Heart left ventricle (tissue), 16 donors: ENCODE measurements at places on chromosomes 16 and 17.
A peak's percentile ranks its signal among the peaks of the same experiment; 100 is the strongest.

DNA sequence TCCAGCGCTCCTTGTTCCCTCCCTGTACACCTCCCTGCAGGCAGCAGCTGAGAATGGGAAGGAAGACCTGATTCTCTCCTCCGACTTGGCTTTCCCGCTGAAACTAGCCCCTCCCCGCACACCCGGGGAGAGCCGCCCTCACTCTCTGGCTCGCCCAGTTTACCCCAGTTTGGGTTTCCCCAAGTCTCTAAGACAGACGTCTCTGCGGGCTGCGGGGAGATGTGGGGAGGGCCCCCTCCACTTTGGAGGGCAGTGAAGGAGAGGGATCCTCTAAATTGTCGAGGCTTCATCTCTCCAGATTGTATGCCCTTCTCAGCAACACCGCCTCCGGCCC lies 797 bp downstream of the GRB7 start:
- DNase-seq: no peak

DNA sequence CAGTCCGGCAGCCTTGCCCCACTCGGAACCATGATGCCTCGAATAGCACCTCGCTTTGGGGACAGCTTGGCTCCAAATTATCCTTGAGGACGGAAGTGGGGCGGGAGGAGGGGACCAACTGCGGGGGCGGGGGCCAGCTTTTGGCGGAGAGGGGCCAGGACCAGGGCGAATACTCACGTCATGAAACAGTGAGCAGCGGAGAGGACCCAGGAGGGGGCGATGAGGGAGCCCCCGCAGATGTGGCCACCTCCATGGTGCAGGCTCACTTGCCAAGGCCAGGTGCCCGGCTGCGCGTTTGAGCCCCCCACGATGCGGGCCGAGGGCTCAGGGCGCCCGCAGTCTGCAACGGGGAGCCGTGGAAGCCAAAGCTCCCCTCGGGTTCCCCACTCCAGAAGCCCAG lies 970 bp downstream of the PRSS36 start:
- no peak for DNase-seq

DNA sequence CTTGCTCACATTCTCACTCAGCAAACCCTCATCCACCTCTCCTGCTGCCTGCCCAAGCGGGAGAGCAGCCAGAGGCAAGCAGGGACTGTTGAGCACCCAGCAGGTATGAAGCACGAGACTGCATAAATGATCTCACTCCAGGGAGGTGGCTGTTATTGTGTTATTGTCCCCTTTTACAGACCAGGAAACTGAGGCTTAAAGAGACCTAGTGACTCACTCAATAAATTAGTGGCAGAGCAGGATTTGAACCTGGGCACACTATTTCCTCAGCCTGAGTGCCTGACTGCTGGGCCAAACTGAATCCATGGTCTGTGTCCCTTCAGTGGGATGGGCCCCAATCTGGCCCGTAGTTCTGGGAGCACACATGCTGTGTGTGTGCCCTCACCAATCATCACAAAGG lies 12.3 kb upstream of the MAP2K3 start:
- no peak for DNase-seq

DNA sequence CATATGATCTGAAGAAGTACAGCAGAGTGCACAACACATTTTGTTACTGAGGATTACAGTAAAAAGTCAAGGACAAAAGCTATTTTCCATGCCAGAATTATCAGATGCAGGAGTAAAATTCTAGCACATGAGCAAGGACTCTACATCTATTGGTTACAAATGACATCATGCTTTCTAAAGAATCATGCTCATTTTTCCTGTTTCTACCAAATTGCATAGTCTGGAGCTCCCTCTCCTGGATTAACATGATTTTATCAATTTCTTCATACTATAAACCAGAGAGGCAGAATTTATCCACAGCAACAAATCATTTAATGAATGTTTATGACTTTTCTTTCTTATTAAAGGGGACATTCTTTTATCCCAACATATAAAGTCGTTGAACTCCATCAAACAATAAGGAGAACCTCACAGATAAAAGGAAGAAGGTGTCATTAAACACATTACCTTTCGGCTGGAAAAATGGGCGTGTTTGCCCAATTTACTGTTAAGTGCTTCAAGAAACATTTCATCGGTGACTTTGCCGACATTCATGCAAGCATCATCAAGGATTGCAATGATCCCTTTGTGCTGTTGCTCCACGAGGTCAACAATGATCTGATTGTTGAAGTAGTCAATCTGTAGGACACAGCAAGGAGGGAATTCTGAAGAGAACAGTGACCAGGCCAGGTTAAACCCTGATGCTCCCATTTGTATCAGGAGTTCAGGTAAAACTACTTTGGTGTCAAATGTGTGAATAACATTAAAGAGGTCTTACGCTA lies 121.7 kb downstream of the MYO1D start:
- no peak for DNase-seq

DNA sequence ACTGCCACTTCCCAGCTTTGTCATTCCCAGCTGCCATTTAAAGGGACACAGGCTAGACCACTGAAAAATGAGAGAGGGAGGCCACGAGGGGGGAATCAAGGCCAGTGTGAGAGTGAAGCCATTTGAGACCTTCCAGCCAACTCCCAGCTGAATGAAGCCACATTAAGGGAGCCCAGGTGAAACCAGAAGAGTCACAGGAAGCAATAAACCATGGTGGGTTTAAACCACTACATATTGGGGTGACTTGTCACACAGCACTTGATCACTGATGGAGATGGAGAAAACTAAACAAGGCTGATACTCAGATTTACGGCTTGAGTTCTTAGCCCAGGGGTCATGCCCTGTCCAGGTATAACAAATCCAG lies 2.8 kb upstream of the NUBP1 start:
- DNase-seq: no peak

GRCh38 chr17:63714550-63715277 lies 14.8 kb upstream of the LIMD2 start:
- peak; percentile 60 for DNase-seq

DNA sequence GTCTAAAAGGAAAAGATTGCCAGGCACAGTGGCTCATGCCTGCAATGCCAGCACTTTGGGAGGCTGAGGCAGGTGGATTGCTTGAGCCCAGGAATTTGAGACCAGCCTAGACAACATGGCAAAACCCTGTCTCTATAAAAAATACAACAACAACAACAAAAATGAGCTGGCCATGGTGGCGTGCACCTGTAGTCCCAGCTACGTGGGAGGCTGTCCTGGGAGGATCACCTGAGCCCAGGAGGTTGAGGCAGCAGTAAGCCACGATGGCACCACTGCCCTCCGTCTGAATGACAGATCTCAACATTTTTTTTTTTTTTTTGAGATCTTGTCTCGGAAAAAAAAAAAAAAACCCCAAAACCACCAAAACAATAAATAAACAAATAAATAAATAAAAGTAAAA lies 28.1 kb upstream of the ATP2A3 start:
- DNase-seq: no peak

DNA sequence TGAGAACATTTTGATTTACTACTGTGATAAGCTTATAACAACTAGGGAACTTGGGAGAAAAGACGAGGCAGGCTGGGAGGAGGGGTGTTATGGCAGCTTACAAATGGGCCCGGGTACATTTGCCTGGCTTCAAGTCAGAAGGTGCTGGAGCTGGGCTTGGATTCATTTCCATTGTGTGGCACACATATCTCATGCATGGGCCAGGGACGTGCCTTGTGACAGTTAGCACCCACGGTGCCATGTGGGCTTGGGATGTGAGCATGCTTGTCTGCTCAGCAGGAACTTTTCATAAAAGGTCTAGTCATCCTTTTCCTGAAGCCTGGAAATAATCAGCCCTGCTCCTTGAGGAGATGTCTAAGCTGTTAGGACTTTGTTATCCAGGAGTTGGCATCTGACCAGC lies 572.2 kb downstream of the CDH13 start:
- DNase-seq: no peak

GRCh38 chr17:72723711-72724110 lies 368.8 kb downstream of the SLC39A11 start:
- no peak for DNase-seq

DNA sequence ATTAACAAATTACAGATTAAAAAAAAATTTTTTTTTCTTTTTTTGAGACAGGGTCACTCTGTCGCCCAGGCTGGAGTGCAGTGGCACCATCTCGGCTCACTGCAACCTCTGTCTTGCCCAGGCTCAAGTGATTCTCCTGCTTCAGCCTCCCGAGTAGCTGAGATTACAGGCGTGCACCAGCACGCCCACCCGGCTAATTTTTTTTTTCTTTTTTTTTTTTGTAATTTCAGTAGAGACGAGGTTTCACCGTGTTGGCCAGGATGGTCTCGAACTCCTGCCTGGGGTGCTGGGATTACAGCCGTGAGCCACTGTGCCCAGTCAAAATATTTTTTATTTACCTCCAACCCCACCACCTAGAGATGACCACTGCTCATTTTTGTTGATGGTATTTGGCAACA lies 25.5 kb downstream of the ACTG1 start:
- DNase-seq: no peak

GRCh38 chr17:59634632-59635541 lies 15.2 kb downstream of the CLTC start:
- DNase-seq: no peak

DNA sequence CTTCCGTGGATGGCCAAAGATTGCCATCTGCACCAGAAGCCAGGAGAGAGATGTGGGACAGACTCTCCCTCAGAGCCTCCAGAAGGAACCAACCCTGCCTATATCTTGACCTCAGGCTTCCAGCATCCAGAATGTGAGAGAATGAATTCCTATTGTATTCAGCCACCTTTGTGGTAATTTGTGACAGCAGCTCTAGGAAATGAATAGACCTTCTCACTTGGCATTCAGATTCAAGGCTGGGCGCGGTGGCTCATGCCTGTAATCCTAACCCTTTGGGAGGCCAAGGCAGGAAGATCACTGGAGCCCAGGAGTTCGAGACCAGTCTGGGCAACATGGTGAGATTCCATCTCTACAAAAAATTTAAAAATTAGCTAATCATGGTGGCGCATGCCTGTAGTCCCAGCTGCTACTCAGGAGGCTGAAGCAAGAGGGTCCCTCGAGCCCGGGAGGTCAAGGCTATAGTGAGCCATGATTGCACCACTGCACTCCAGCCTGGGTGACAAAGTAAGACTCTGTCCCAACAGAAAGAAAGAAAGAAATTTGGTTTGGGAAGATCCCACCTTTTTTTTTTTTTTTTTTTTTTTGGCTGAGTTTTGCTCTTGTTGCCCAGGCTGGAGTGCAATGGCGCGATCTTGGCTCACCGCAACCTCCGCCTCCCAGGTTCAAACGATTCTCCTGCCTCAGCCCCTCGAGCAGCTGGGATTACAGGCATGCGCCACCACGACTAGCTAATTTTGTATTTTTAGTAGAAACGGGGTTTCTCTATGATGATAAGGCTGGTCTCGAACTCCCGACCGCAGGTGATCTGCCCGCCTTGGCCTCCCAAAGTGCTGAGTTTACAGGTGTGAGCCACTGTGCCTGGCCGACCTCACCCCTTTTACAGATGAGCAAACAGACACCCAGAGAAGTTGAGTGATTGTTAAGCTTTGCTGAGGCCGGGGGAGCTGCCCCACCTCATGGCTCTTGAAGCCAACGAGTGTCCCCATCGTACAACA lies 4.3 kb upstream of the CPSF4L start:
- no peak for DNase-seq

DNA sequence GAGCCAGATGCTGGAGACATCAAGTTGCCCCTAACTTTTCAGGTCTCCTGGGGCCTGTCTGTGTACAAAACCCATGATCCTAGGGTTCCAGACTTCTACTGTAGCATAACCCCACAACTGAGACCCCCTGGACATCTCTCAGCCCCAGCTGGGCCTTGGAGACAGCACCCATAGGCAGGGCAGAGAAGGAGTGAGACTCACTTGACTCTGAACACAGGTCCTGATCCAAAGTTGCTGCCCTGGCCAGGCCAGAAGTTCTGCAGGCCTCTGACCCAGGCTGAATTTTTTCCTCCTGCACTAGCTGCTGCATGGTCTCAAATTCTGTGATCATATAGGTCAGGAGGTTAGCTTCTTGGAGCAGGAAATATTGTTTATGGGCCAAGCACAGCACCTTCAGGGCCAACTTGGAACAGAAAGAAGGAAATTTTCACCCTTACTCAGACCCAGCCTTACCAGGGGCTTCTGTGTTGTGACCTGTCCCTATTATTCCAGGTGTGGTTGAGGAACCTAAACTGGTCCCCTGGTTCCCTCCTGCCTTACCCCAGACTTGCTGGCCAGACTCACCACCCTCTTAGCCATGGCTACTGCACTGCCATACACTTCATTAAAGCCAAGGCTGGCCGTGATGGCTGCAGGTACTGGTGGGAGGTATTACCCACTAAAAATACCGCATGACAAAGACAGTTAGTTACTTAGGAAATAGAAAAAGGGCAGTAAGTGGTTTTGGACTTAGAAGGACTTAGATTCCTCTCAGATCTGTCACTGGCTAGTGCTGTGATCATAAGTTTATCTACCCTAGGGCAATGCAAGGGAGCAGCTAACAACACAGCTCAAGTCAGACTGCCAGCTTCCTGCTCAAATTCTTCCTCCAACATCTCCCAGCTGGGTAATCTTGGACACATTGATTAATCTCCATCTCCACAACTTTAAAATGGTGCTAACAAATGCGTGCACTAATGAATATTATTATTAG lies 2180.1 kb downstream of the TP53TG3F start:
- no peak for DNase-seq

- DNase-seq: no peak
Measured at GRCh38 chr17:27545562-27546229, 85.3 kb upstream of the LGALS9 start.

GRCh38 chr17:74798239-74798707 lies 22.1 kb upstream of the NAT9 start:
- no peak for DNase-seq

GRCh38 chr16:31215287-31216162 lies 1.4 kb downstream of the PYDC1 start:
- DNase-seq: peak; percentile 57
